SHP77 treated with DMSO at 0.1 percent for 48 hours (cell line): ENCODE measurements at places on chromosomes 1 and 21.

GRCh38 chr1:9427388-9427787 lies 111.9 kb upstream of the SLC25A33 start:
- no peak for DNase-seq

- no peak for DNase-seq
Observed at GRCh38 chr21:42850866-42851391, 28.4 kb downstream of the WDR4 start.

GRCh38 chr1:187516874-187517273 lies 688.1 kb downstream of the PLA2G4A start:
- DNase-seq, result no peak

DNA sequence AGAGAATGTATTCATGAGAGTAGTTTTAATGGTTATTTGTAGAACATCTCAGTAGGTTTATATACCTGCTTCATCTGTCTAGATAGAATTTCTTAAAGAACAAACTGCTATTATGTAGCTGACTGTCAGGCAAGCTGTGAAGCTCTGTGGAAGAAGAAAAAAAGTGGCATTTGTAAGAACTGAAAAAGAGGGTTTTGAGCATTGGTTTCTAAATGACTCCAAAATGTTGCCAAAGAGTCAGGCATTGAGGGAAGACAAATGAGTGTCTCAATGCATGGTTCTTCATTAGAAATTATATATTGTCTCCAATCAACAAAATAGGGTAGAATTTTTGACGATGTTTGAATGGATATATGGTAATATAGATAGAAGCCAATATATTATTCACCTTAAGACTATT lies 1276.1 kb downstream of the KCNT2 start:
- DNase-seq, result no peak

DNA sequence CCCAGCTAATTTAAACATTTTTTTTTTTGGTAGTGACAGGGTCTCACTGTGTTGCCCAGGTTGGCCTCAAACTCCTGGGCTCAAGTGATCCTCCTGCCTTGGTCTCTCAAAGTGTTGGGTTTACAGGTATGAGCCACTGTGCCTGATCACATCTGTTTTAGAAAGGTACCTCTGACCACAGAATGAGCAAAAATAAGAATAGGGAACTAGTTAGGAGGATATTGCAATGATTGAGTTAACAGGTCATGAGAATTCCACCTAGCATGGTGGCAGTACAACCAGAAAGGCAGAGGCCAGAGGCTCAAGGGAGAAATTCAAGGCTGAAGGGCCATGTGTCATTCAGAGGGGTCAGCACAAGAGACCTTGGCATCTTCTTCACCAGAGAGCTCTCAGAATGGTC lies 49.6 kb downstream of the ELAPOR1 start:
- DNase-seq, result no peak

DNA sequence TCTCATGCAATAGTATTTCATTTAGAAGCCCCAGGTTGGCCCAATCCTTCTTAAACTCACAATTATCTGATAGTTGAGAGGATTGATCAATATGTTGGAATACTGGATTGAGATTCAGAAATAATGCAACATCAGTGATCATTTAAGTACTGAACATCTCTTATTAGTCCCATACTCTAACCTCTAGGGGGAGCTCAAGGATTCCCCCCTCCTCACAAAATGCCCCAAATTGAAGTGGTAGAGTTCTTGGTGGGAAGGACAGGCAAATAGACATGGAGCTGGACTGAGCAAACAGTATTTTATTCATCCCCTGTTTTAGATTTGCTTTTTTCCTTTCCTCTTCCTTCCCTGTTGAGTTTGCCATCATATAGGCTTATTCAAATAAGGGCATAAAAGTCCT lies 62.8 kb downstream of the NGF start:
- DNase-seq, result peak; percentile 10

DNA sequence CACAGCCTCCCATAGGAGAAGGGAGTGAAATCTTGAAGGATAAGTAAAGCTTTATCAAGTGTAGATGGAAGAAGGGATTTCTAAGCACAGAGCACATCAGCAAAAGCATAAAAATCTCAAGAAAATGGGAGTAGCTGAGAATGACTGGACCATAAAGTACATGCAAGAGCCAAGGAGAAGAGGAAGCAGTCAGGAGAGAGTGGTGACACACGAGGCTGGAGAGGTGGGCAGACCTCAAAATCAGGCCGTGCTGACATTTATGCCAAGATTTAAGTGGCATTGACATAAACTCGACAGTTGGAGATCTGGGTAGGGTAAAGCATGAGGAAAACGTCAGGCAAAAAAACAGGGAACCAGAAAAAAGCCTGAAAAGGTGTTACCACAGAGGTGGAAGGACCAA lies 62.3 kb downstream of the GFI1 start:
- DNase-seq, result no peak

DNA sequence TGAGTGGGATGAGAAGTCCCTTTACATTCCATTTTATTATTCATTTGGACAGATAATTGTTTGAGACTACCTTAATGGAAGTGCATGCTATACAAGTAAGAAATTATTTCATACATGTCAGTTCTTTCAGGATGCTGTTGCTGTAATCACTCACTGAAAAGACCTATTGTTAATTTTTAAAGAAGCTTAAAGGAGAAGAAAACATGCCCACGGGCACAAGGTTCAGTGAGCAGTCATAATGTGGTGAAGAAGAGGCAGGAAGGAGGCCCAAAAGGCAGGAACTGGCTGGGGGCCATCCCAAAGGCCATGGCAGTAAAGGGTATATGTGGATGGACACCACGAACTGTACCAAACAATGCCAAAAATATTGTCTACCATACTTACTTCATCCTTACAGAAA lies 206.0 kb downstream of the LYPLAL1 start:
- DNase-seq, result no peak

DNA sequence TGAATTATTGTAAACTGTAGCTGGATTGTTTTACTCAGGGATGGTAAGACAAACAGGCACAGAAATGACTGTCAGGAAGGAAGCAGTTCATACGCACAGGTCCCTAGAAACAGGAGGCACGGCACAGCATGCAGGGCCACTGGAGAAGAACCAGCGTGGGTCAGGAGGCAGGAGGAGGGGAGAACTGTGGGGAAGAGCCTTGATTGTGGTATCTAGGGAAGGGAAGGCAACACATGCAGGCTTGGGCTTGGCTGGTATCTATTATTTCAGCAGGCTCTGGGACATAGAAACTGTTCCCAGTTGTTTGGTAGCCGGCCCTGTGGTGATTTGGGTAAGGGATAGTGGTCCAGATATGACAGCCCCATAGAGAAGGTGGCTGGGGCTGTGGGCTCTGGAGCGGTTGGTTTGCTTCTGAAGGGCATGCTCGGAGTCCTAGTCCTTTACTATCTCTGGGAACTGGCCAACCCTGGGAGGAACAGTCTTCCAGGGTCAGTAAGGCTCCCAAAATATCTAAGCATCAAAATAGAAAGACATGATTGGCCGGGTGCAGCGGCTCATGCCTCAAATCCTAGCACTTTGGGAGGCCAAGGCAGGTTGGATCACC lies 43.1 kb upstream of the CCSAP start:
- no peak for DNase-seq

GRCh38 chr1:234488054-234489006 lies 9.4 kb upstream of the TARBP1 start:
- no peak for DNase-seq

DNA sequence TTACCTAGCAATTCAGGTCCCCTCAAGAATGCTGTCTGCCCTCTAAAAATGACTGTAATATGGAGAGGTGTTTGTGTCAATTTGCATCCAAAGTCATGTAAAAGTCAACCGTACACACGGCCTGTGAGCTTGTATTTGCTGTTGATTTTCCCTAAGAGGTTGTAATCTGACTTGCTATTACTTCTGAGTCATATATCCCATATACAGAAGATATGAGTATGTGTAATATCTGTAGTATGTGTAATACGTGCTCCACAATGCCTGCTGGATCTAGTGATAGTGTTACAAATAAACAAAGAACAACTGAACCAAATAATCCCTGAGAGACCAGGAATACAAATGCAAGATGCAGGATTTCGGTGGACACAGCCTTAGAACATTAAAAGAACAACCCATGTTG lies 1.4 kb upstream of the KCNJ6 start:
- no peak for DNase-seq

- no peak for DNase-seq
Observed at GRCh38 chr1:23745515-23745914, 2.2 kb downstream of the ELOA start.

- DNase-seq, result no peak
Observed at GRCh38 chr1:25517476-25518394, 25.7 kb upstream of the LDLRAP1 start.

DNA sequence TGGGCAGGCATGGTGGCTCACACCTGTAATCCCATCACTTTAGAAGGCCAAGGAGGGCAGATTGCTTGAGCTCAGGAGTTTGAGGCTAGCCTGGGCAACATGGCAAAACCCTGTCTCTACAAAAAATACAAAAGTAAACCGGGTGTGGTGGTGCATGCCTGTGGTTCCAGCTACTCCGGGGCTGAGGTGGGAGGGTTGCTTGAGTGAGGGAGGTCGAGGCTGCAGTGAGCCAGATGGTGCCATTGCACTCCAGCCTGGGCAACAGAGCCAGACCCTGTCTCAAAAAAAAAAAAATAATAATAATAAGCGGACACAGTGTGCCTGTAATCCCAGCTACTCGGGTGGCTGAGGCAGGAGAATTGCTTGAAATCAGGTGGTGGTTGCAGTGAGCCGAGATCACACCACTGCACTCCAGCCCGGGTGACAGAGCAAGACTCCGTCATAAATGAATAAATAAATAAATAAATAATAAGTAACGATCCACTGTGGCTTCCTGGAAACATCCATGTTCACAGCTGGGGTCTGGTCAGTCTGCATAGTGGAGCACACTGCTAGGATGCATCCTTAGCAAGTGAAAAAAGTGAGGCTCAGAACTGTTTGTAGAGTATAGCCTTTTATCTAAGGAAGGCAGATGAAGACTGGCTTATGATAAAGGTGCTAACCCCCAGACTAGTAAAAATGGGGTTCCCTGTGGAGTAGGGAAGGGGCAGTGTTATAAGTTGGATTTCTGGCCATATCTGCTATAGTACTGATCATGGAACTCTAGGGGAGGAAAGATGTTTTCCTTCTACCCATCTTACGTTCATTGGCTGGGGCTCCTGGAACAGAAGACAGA lies 15.7 kb downstream of the PKNOX1 start:
- no peak for DNase-seq

DNA sequence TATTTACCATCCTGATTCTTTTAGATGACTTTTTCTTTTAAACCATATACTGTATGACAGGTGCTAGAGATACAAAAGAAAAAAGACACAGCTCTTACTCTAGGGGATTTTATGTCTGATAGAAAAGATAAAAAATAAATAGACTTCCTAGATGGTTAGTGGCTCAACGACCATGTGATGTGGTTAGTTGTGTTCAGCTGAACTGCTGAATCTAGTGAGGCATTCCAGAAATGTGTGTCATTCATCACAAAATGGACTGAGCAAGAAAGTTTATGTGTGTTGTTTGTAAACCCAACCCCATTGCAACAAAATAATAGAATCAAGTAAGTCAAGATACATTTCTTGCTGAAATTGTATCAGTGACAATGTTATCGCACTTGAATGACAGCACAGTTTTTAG lies 205.8 kb upstream of the LYPLAL1 start:
- no peak for DNase-seq

DNA sequence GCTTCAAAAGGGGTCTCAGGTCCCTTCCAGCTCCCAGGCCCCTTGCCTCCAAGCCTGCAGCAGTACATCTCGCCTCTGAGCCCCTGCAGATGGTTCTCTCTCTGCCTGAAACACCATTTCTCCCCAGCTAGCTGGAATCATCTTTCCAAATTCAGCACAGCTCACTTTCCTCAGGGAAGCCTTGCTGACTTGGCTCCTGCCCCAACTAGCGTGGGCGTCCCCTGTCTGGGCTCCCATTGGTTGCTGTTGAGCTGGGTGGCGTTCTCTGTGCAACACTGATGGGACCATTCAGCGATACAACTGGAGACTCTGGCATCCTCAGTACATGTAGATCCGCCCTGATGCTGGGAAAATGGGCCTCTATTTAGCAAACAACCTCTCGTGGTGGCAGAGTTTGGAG lies 141.3 kb upstream of the IGSF21 start:
- DNase-seq, result no peak

DNA sequence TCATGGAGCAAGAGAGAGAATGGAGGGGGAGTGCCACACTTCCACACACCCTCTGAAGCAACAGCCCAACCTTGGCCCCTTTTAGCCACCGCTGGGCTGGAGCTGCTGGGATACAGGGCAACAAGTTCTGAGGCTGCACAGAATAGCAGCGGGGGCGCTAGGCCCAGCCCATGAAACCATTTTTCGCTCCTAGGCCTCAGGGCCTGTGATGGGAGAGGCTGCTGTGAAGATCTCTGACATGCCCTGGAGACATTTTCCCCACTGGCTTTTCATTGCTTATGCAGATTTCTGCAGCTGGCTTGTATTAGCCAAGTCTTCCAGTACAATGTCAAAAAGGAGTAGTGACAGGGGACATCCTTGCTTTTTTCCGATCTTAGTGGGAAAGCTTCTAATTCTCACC lies 202.3 kb upstream of the B3GALT2 start:
- DNase-seq, result no peak

- DNase-seq, result no peak
Observed at GRCh38 chr21:36890086-36890485, 76.4 kb downstream of the HLCS start.

- DNase-seq, result no peak
Observed at GRCh38 chr1:238826891-238827290, 559.5 kb upstream of the CHRM3 start.

GRCh38 chr1:239719642-239720258 lies 333.4 kb downstream of the CHRM3 start:
- DNase-seq, result no peak

GRCh38 chr1:39890273-39890672 lies 7.0 kb upstream of the TRIT1 start:
- DNase-seq, result no peak

GRCh38 chr1:11640101-11640500 lies 14.1 kb downstream of the FBXO2 start:
- DNase-seq, result no peak

DNA sequence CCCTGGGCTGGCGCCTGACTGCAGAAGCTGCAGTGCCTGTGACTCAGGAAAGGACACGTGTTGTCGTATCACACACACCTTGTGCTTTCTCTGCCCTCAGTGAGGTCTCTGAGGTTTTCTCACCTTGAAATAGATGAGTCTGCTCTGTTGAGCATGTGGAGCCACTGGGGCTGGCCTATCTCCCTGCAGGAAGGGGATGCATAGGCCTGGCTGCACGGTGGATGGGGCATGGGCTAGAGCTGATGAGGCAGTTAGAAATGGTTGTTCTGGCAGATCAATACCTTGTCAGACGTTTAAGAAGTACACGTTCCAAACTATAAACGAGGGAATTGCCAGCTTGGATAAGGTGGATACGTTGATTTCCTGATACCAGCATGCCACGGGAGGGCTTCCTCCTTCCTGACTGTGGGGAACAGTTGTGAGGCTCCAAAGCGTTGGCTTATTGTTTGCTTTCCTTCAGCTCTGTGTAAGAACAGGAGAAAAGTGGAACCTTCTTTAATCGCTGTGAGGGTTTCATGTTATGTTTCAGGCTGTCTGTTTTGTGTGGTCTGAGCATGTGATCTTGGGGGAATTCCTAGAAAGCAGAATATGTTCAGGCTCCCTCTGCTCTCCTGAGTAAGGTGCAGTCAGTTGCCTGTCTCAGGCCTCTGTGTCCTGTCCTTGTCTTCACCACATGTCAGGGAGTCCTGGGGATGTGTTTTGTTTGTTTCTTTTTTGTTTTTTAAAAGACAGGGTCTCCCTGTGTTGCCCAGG lies 44.8 kb downstream of the PCNT start:
- no peak for DNase-seq
